ENCODE measurements at places on chromosomes 6 and 20.

- no peak for DNase-seq
Measured at GRCh38 chr20:40276301-40276700, 412.7 kb downstream of the MAFB start.

DNA sequence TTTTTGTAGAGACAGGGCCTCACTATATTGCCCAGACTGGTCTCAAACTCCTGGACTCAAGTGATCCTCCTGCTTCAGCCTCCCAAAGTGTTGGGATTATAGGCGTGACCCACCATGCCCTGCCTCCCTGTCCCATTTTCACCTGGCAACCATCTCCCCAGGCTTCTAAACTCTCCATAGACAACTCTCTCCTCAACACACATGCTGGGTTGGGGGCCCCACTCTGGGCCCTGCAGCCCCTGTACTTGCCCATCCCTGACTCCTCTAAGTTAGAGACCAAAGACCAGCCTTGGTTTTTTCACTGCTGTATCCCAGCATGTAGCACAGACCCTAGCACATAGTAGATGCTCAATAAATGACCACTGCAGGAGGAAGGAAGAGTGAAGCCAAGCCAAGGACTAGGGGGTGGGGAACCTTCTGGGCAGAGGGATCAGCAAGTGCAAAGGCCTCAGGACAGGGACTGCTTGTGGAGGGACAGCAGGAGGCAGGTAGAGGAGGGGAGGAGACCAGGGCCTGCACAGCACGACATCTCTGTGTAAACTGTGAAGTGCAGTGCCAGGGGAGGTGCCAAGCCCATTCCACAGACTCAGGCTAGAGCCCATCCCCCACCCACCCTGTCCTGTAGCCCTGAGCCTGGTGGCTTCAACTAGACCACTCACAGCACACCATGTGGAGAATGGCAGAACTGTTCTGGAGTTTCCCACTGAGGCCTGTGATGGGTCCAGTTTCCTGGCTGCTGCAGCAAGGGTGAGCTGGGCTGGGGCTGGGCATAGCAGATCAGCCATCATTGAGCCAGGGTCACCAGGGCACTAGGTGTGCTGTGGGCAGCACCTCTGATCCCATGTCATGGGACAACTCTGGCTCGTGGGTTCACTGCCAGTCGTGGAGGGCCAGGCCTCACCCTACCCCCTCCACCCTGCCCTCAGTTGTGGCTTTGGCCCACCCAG, 3.4 kb upstream of the SRC start:
- DNase-seq, result no peak

DNA sequence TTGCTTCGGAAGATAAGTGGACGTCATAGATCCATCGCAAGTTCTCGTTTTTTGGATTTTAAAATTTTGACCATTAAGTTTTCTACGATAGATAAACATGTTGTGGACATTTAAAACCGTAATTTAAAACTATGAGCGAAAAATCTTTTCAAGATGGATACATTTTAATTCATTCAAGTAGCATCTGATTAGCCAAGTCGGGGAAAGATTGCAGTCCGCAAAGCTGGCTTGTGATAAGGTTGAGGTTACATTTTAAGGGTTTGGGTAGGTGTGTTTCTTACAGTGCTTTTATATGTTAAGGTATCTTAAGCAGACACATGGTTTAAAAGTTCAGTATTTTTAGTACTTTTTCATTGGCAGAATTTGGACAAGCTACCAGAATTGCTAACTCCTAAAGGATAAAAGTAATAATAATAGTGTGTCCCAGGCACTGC, 1.2 kb downstream of the WTAP start:
- peak; percentile 5 for DNase-seq

GRCh38 chr6:40466986-40467539, 120.1 kb downstream of the LRFN2 start:
- no peak for DNase-seq

GRCh38 chr6:12336121-12336971, 46.2 kb downstream of the EDN1 start:
- DNase-seq, result no peak

GRCh38 chr20:43560974-43561373, 2.1 kb downstream of the SGK2 start:
- no peak for DNase-seq

DNA sequence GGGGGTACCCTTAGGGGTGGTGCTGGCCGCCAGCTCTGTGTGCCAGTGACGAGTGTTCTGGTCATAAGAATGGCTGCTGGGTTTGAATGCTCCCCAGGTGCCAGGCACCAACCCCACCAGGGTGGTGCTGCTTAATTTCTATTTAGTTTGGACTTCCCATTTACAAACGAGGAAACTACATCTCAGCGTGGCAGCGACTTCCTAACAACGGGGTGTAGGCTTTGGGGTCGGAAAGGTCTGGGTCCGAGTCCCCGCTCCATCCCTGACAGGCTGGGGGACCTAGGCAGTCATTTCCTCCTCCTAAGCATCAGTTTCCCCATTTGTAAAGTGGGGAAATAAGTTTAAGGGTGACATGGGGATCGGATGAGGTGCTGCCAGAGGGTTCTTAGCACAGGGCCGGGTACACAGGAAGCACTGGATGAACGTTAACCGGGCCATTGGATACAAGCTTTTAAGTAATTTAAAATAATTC, 30.3 kb downstream of the CEBPB start:
- no peak for DNase-seq

DNA sequence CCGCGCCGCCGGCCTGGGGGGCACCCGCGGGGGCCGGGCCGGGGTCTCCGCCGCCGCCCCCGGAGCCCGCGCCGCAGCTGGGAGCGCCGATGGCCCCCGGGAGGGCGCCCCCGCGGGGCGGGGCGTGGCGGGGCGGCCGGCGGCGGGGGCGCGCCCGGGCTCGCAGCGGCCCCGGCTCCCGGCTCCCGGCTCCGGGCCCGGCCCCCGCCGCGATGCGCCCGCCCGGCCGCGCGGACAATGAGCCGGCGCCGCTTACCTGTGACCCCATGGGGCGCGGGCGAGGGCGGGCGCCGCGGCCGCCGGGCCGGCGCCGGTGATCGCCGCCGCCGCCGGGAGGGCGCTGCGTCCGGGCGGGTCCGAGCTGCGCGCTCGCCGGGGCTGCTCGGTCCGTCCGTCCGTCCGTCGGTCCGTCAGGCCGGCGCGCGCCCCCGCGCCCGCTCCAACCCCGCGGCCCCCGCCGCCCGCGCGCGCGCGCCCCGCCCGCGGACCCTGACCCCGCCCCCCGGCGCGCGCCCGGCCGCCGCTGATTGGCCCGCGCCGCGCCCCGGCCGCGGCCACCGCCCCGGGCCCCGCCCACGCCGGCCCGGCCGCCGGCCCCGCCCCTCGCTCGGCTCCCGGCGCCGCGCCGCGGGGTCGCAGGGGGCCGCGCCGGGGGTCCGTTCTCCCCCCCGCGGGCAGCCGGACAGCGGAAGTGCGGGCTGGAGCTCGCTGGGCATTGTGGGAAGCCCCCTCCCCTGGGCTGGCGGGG, at the start of gene ZBTB46:
TSS of gene ZBTB46 (minus strand) at position 424 of the 748 bp plus-strand sequence. CDS start 40,507 bp downstream, outside the sequence.
- no peak for DNase-seq

DNA sequence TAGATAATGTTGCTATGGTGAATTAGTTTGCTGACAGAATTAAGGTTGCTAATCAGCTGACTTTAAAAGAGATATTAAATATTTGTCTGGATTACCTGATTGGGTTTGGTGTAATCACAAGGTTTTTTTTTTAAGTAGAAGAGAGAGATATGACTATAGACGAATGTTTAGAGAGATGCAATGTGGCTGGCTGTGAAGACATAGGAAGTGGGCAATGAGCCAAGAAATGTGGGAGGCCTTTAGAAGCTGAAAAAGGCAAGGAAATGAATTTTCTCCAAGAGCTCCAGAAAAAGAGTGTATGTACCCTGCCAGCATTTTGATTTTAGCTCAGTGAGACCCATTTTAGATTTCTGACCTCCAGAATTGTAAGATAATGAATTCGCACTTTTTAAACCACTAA, 598.3 kb downstream of the PKHD1 start:
- DNase-seq, result no peak

GRCh38 chr6:104532462-104532861, 327.3 kb downstream of the HACE1 start:
- DNase-seq, result no peak

DNA sequence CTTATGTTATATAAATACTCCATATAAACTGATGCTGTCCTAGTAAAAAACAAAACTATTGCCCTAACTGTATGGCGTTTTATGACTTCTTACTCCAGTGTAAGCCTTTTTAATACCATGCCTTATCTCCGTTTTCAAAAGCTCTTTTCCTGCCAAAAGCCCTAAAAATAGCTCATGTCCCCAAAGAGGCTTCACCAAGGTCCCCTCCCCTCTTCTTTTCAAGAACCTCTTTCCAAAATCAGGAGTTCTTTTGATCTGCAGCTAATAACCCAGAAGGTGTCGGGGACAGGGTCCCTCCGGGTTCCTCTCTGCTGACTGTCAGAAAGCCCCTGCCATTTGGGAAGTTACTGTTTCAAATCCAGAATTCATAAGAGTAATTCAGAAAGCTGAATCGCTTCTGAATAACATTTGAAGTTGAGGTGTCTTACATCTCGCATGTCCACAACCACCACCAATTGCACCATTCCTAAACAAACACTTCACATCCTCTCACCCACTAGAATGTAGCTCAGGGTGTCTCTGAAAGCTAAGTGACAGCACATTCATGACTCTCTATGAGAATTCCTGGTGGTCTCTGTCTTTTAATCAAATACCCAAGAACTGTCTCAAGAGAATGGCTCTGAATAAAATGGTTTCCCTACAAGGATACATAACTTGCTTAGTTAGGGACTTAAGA, 13.3 kb downstream of the TASP1 start:
- DNase-seq, result no peak

- peak; percentile 58 for DNase-seq
Measured at GRCh38 chr6:35544769-35545361, 32.2 kb upstream of the TULP1 start.

DNA sequence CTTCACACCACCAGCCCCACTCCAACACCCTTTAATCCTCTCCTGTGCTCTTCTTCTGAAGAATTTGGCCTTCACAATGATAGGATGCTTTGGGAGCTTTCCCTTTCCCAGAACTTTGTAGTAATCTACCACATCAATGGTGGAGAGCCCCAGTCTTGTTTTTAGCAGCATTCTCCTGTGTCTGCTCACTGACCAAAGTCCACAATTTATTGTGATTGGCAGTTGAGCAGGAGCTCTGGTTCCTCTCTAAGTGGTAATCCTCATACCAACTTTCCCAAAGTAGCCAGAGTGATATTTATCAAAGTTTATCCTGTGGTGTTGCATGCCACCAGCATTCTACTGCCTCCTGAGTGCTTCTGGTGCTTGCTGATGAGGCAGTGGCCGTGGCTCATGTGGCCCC, 29.0 kb upstream of the OPN5 start:
- no peak for DNase-seq

DNA sequence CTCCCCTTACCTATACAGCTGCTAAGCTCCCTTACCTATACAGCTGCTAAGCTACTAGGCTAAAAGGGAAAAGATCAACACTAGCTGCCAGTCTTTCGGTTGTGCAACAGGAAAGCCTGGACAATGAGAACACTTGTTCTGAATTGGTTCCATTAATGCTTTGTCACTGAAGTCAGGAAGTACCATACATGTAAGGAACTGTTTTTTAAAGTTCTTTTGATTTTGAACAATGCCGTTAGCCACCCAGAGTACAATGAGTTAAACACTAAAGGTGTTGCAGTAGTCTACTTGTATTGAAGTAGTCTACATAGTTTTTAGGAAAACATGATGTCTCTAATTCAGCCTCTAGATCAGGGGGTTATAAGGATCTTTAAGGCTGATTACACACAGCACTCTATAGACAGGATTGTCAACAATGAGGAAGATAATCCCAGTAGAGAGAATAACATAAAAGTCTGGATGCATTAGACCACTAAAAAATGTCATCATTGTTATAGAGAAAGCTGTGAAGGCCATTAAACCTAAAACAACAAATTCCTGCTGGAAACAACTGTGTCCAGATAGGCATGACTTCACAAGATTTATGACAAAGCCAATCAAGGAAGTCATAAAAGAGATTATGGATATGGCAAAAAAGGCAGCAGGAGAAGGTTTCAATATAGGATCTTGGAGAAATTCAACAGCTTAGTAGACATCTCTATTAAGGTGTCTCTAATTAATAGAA, 306.3 kb downstream of the PHF3 start:
- peak; percentile 19 for DNase-seq

- DNase-seq, result no peak
Measured at GRCh38 chr6:56345376-56345995, 98.1 kb upstream of the COL21A1 start.

GRCh38 chr20:21521596-21522480, 8.0 kb upstream of the NKX2-2 start:
- no peak for DNase-seq
